ENCODE measurements at places on chromosomes 2 and 18.

- DNase-seq, result no peak
These were observed 104.5 kb upstream of the CAVIN2 start for GRCh38 chr2:191951376-191951775.

- no peak for DNase-seq
These were observed 170.7 kb downstream of the TNS1 start for GRCh38 chr2:217832115-217832514.

DNA sequence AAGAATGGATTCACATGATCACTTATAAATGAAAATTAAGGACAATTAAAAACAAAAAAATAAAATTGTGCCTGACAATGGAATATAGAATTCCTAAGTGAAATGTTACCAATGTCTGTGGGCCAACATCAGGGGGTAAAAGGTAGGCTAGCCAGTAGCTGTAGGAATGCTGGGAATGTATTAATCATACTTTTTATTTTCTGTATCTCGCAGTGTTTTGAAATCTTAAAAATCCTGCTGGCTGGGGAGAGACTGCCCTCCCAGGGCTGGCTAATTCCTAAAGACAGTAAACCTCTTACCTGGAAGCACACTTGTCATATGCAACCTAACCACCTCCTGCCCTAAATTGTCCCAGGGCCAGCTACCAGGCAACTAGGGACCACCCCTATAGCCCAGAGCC lies 69.8 kb downstream of the REV1 start:
- DNase-seq, result no peak

DNA sequence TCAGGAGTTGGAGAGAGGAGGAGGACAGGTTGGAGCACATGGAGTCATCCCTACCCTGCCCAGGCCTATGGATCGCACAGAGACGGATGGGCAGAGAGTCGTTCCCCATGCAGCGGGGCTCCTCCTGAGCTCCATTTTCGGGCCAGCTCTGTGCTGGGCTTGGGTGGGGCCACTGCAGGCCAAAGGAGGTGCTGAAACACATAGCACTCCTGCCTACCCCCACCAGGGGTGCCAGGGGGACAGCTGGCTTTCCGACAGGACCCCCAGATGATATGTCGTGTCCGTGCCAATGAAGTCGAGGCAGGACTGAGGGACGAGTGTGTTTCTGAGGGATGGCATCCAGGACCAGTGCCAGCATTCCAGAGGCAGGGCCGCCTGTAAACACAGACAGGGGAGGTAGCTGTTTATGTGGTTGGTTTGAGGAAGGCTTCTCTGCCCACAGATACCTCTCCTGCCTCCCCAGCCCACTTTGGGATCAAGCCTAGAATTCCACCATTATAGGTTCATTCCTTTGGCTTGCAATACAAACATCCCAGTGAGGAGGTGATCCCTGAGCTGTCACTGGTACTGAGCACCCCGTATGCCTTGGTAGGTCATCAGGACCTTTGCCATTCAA lies 116.6 kb downstream of the GLI2 start:
- DNase-seq, result no peak
